ENCODE measurements at places on chromosomes 16 and 17.

DNA sequence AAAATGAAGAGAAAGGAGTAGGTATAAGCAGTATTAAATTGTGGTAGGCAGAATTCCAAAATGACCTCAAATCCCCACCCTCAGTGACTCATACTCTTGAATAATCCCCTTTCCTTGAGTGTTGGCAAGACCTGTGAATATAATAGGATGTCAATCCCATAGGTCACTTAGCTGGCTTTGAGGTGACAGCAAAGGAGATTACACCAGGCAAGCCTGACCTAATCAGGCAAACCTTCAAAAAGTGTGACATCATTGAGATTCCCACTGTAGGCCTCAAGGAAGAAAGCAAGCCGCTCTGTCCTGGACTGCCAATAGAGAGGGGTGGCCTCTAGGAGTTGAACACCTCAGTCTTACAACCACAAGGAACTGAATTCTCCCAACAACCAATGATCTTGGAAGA is 535.2 kb downstream of the RBFOX1 start:
- DNase-seq, result no peak

DNA sequence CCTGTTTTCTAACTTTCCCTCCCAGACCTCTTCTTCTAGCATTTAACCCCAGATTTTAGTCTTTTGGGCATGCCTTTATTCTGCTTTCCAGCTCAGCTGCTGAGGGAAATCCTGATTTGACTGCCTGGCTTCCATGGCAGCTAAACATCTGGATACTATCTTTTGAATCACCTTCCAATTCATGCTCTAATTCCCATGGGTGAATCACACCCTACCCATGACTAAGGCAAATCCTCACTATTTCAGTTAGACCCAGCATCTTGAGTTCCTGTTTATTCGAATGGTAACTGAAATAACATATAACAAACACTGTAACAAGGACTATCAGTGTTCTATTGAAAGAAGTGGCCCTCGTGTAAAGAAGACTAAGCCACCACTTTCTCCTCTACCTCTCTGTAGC is 29.8 kb downstream of the CA10 start:
- no peak for DNase-seq

- no peak for DNase-seq
Measured at GRCh38 chr16:62548095-62548494, 511.9 kb upstream of the CDH8 start.

DNA sequence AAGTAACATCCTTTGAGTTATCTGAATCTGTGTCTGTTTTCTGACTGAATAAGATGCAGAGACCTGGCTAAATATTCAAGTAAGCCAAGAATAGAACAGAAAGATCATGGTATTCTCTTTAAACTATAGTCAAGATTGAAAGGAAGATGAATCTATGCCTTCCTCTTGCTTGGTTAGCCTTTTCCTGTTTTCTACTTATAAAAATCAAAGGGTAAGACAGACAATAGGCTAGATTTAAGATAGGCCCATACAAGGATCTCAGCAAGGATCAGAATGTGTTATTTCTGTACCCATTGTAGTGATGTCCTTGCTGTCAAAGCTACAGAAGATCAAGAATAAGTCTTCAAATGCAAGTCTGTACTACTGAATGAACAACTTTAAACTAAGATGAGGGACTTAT is 7.0 kb upstream of the CDR2 start:
- DNase-seq, result no peak

GRCh38 chr16:86100205-86101136 is 201.5 kb downstream of the IRF8 start:
- DNase-seq, result no peak

DNA sequence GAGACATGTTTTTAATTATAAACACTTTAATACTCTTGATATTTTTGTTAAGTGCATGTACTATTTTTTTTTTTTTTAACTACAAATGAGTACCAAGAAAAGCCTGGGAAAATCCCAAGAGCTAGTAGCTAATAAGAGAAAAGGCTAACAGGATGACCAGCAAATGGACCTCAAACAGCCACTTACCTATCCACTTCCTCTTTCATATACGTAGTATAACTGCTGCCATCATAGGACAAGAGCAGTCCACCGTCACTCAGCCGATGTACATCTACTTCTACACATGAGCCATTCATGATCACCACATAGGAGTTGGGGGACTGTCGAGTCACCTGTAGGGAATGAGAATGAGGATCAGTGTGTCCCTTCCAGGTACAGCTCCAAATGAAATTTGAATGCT is 128.0 kb upstream of the C17orf78 start:
- DNase-seq, result no peak

DNA sequence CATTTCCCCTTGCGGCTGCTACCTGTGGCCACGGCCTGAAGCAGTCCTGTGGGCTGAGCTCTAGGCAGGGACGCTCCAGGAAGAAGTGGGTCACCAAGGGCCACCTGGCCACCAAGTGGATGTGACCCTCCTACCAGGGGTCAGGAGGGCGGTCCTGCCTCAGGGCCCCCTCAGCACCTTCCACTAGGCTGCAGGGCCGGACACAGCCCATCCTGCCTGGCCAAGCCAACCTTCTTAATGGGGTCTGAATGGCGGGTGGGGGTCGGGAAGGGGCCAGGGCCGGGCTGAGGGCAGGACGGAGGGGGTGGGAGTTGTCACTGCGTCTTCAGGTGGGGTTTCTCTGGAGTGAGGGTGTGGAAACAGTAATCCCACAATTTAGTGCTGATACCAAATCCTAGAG is 13.2 kb upstream of the MLKL start:
- no peak for DNase-seq

DNA sequence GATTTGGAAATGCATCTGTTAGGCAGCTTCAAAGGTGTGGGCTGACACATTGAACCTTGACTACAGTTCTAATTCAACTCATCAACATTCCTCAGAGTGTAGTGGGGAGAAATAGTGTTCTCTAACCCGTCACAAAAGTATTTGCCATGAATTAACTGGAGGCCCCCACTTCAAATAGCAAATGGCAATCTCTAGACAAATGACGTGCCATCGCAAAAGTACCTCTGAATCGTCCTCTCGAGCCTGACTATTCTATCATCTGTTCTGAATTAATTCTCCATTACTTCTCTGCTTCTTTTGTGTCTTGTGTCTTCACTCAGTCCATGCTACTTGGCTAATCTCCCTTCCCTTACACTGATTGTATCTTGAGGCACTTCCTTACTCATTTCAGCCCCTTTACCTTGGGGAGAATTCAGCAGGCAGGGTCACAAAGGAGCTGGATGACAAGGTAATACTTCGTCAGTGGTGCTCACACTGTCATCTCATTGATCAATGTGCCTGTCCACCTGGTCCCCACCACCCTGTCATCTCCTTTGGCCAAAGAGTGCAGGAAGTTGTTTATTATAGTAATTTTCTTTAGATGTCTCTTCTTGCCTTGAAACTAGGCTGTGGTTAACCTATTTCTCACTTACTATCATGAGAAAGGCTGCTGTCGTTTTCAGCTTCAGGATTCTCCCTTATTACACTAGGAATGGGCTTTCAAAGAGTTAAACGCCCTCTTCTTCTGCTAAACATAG is 108.4 kb downstream of the SYCE1L start:
- DNase-seq, result no peak

DNA sequence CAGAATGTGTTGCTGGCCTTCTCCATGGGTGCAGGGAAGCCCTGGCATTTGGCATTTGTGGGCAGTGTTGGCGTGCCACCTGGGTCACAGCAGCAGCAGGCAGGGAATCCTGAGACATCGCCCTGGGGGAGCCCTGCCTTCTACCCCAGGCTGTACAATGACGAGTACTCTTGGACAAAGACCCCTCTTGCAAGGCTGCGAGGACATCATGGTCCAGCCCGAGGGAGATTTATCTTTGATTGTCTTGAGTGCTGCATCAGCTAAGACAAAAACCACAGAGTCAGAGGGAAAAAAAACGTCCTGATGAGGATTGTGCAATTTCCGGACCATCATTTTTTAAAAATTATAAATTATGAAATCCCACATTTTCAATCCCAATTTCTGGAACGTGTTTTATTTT is 3.7 kb downstream of the CRISPLD2 start:
- no peak for DNase-seq

DNA sequence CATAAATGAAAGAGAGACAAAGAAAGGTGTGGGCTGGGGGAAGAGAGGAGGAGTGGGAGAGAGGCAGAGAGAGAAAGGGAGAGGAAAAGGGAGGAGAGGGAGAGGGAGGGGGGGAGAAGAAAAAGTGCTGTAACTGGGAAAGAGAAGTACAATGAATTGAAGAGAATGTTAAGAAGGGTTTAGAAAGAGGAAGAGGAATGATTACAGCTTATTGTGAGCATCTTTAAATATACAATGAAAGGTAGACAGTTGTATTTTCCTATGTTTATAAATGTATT is 229.1 kb upstream of the PMFBP1 start:
- no peak for DNase-seq

DNA sequence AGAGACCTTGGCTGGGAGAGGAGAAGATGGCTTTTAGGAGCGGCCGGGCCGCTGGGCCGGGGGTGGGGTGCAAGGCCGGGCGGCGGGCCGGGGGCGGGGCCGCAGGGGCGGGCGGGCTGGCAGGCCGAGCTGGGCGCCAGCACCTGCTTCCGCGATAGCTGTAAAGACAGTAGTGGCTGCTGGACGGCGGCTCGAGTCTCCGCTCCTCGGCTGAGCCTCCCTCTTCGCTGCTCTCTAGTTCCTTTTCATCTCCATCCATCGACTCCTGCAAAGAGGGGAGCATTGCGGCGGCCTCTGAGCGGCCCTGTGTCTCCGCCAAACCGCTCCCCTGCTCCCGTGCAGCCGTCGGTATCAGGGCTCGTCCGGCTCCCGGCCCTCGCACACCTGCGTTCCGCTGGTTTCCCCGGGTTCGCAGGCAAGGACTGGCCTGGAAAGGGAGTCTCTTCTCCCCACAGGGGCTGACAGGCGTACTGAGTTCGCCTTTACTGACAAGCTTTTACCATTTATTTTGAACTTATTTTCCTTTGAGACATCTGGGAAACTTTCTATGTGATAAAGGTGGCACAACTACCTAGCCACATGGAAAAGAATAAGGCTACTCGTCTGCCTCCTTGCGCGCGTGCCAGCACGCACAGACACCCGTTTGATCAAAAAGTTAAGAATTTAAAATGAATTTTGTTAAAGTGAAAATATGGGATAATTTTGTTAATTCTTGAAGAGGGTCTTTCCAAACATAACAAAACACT is at the start of gene C17orf75:
Gene C17orf75 (minus strand): TSS at position 317 of the 746 bp plus-strand sequence. CDS start 34 bp downstream, at position 283.
- DNase-seq, result peak; percentile 84

- no peak for DNase-seq
Measured at GRCh38 chr17:12955521-12955920, 62.3 kb downstream of the ELAC2 start.

GRCh38 chr17:64992325-64992802 is 64.2 kb downstream of the GNA13 start:
- no peak for DNase-seq

DNA sequence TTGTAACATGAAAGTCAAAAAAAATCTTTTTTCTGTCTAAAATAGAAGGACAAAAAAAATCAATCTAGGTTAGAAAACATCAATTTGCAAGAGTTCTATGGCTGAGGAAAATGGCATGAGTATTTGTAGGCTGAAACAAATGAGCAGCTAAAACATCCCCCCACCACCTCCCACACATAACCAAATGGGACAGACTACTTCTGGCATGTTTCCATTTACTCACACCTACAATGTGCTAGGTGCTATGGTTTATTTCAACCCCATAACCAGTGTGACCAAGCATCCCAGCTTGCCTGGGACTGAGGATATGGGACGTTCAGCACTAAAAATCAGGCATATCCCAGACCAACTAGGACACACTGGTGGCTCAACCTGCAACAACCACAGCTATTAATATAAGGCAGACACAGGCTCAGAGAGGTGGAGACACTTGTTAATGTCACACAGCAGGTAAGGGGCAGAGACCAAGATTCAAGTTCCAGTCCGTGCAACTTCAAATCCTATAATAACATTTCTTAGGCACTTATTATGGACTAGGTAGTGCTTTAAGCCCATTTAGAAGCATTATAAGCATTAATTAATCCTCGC is 96.0 kb downstream of the XYLT1 start:
- DNase-seq, result no peak

- peak; percentile 68 for DNase-seq
Measured at GRCh38 chr17:41579484-41580243, 7.0 kb downstream of the KRT14 start.

DNA sequence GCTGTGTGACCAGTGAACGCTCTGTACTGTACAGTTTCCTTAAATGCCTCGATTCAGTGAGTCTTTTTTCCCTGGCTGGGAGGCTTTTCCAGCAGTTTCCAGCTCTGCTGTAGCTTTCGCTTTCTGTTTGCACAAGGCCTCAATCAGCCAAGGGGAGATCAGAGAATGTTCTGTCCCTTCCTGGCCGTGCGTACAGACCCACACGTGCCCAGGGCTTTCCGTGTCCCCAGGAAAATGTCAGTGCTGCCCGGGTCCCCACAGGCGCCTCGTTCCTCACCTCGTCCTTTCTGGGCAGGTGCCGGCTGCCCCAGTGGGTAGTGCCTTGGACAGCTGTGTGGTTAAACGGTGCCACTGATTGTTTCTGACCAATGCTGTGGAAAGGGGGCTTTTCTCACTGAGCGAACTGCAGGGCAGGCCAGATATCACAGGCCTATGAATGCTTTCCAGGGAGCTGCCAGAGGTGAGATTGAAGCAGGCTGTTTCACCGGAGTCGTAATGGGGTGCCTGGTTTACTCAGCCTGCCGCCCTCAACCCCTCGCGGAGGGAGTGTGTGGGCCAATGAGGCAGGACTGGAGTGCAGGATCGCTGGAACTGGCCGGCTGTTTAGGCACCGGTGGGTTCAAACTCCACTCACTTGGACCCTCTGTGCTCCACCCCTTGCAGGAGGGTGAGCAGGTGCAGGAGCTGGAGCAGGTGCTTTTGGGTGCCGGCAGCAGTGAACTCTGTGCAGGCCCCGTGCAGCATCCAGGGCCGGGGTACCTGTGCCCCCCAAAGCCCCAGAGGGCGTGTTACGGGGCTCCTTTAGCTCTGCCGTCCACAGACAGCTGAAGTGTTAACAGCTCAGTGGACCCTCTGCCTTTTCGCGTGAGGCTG is 44.4 kb downstream of the ZNF778 start:
- no peak for DNase-seq

- peak; percentile 17 for DNase-seq
Measured at GRCh38 chr16:3536851-3537250, 36.0 kb downstream of the CLUAP1 start.

GRCh38 chr16:22317001-22317530 is 19.9 kb downstream of the POLR3E start:
- DNase-seq, result no peak

DNA sequence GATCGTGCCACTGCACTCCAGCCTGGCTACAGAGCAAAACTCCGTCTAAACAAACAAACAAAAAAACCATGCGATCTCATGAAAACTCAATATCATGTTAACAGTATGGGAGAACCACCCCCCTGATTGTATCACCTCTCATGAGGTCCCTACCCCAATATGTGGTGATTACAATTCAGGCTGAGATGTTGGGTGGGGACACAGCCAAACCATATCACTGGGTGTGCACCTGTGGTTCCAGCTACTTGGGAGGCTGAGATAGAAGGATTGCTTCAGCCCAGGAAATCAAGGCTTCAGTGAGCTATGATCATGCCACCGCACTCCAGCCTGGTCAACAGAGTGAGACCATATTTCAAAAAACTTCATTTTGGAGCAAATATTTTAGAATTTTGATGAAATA is 1094.7 kb upstream of the CDH8 start:
- no peak for DNase-seq

- no peak for DNase-seq
Measured at GRCh38 chr17:39051001-39051585, 83.9 kb upstream of the FBXO47 start.
